Aorta (tissue), 5 donors: ENCODE measurements at places on chromosomes 5 and 9. TPM values are rescaled to one million over a fixed set of nuclear protein-coding genes. Genes with fewer than 3 reads are reported as not detected.

The CCDC127 gene
- polyA plus RNA-seq = 2.1 TPM

The WDR31 gene
- 1.1 TPM for polyA plus RNA-seq

The CATSPER3 gene
- polyA plus RNA-seq = 0.63 TPM

The NACC2 gene
- 10.5 TPM for polyA plus RNA-seq

The TCERG1 gene
- 11.1 TPM for polyA plus RNA-seq
